ENCODE measurements at places on chromosomes 3 and 15.

DNA sequence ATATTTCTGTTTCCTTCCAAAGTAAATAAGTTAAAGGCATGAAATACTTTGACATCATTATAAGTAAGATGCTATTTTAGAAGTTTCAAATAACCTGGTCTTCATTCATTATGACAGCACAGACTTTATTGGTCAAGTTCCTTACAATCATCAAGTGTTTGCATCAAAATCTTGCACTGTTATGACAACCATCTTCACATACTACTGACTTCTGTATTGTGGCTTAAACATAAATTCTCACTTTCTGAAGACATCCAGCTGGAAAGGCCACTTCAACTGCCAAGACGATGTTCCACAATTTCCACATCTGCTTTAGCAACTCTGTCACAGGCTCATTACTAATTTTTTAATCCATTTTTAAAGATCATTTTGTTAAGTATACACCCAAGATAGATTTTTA, 408.0 kb downstream of the MECOM start:
- DNase-seq = no peak

DNA sequence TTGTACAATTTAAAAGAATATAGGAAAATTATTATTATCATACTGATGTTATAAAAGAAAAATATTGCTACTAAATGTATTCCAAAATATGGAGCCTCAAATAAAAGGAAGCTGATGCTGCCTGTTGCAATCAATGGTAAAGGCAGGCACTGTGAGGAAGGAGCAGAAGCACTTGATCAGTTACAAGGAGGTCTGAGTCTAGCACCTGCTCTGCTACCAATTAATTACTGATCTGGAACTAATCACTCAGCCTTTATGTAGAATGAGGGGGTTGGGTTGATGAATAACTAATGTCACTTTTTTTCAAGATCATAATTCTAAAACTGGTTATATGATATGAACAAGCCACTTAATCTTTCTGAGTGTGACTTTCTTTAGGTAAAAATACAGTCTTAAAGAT, 5.5 kb downstream of the ADGRG7 start:
- DNase-seq = no peak

GRCh38 chr3:110226645-110227044, 845.0 kb upstream of the NECTIN3 start:
- DNase-seq = no peak

- no peak for DNase-seq
Observed at GRCh38 chr3:125958511-125959316, 10.3 kb upstream of the ROPN1B start.

GRCh38 chr15:51162865-51163762, 68.4 kb upstream of the TNFAIP8L3 start:
- no peak for DNase-seq

DNA sequence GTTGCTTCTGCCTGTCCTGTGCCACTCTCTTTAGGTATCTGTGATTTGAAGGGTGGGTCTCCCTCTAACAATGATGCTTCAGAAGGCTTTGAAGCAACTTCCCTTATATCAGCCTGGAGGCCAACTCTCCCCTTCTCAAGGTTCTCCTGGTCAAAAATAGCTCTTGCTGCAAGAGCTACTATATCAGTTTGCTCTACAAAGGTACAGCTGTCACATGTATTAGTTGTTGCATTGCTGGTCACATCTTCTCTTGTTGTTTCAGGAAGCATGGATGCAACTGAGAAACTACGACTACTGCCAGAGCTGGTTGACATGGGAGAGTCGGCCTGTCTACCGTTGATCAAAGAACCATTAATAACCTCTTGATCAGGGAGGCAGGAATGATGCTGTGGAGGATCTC, 38.3 kb downstream of the USF3 start:
- no peak for DNase-seq

- DNase-seq = no peak
Observed at GRCh38 chr3:16825617-16826204, 59.0 kb upstream of the PLCL2 start.

- no peak for DNase-seq
Observed at GRCh38 chr15:40045572-40046217, 6.7 kb upstream of the SRP14 start.

GRCh38 chr3:158494673-158495072, 76.3 kb upstream of the MLF1 start:
- no peak for DNase-seq

- no peak for DNase-seq
Observed at GRCh38 chr3:8825153-8825825, 55.9 kb upstream of the OXTR start.

DNA sequence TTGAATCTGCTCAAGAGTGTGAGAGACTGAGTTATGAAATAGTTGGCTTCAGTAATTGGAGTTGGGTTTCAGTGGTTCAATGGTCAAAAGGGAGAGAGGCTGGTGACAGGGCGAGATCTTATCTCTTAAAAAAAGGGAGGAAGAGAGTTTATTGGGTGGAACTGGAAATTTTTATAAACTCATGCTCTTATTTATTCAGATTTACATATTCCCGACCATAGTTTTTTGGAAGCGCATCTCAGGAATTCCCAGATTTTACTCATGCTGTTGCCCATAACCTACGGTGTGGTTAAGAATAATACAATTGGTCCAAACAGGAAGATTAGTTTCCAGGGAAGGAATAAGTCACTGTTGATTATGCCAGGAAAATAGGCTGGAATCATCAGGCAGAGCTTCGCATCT, 41.4 kb downstream of the CD200 start:
- no peak for DNase-seq

DNA sequence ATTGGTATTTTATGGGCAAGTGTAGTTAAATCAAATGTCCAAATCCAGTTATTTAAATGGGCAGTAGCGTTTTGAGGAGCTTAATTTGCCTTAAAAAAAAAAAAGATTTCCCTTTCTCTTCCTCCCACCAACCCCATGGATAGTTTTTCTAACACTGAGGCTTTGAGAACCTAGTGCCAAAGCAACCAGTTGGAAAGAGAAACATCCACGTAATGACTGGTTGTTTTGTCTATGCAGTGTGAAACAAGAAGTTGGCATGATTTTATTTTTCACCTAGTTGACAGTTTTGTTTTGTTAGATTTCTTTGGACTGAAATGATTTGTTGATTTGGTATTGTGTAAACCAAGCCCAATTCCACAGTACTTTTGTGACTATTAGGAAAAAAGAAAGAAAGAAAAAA, 170.0 kb downstream of the SOX2 start:
- DNase-seq = no peak

- no peak for DNase-seq
Observed at GRCh38 chr3:128584412-128585020, 66.1 kb downstream of the RPN1 start.

Data from activated CD4-positive, CD25-positive, alpha-beta regulatory T cell (primary cell).